ENCODE measurements at places on chromosomes 5 and 9.

- no peak for DNase-seq
Observed at GRCh38 chr9:104766025-104766424, 2.1 kb downstream of the NIPSNAP3B start.

- no peak for DNase-seq
Observed at GRCh38 chr5:180688330-180689070, 39.1 kb upstream of the FLT4 start.

GRCh38 chr5:135556620-135557019 is 20.9 kb upstream of the NEUROG1 start:
- DNase-seq, result no peak

- no peak for DNase-seq
Observed at GRCh38 chr9:3321186-3321585, 204.6 kb downstream of the RFX3 start.

GRCh38 chr5:2906302-2907090 is 155.0 kb upstream of the IRX2 start:
- DNase-seq, result no peak

DNA sequence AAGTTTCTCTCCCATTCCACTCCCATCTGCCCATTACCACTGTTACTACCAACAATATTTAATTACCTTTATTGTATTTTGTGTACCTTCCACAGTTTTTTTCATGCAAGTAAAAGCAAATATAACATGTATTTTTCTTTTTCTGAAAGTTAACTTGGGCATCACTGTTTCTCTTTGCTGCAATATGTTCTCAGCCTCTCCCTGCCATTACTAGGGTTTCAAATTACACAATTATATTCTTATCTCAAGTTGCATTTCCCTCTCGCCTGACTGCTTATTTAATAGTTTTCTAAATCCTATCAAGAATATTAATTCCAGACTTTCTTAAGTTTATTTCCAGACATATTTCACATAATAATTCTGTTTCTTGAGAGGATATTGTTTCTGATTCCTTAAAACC is 46.9 kb upstream of the GAS1 start:
- DNase-seq, result no peak

DNA sequence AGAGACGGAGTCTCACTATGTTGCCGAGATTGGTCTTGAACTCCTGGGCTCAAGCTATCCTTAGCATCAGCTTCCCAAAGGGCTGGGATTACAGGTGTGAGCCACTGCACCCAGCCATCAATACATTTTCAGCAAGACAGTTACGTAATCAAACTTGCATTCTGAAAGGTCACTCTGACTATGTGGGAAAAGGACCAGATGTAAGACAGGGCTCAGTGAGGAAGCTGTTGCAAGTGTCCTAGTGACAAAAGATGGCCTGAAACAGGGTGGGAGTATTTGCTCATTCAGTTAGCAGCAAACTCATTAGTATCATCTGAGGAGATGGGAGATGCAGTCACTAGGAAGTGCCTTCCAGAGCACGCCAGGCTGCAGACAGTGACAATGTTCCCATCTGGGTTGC is 16.9 kb downstream of the MED27 start:
- no peak for DNase-seq

DNA sequence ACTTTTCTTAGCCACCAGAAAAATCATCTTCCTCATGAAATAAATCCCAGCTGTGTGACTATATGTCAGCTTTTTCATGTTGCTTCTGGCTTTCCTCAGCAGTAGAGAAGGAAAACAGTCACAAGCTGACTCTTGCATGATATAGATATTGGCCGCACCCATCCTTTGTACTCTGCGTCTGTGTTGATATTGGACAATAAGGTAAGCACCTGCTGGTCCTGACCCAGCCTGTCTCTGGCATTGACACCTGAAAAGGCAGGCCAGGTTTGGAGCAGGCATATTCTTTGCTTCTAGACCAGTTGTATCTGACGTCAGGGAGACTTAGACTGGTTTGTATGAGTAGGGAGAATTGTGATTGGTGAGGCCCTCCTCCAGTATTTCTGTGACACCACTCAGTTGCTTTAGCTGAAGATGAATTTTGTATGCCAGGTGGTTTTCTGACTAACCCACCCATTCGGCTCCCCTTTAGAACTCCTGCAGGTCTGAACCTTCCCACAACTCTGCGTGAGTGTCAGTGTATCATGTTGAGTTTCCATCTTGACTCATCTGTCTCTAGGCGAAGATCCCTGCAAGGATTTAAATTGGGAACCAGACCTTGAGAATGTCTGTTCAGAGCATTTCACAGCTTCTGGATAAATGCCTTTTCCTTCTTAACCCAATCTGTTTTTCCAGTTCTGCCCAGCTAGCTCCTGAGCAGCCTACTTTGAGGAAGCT is 151.2 kb upstream of the RUSC2 start:
- no peak for DNase-seq

- DNase-seq, result no peak
Observed at GRCh38 chr9:124790301-124790700, 13.4 kb downstream of the OLFML2A start.

DNA sequence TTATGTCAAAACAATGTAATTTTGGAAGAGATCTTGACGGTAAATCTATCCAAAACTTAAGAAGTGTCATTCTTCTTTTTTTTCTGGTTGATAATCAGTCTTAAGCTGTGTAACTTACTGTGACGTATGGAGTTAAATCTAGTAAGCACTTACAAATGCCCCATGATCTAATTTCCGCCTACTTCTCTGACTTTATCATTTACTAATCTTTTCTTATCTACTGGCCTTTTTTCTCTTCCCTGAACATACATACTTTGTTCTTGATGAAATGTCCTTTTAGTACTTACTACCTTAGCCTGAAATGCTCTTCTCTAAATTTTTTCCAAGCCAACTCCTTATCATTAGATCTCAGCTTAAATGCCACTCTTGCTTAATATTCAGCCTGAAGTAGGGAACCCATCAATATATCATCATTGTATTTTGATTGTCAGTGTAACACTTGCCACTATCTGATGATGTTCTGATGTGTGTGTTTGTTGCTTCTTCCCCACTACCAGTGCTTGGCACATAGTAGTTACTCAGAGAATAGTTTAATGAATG is 27.6 kb downstream of the AP3S1 start:
- DNase-seq, result no peak

DNA sequence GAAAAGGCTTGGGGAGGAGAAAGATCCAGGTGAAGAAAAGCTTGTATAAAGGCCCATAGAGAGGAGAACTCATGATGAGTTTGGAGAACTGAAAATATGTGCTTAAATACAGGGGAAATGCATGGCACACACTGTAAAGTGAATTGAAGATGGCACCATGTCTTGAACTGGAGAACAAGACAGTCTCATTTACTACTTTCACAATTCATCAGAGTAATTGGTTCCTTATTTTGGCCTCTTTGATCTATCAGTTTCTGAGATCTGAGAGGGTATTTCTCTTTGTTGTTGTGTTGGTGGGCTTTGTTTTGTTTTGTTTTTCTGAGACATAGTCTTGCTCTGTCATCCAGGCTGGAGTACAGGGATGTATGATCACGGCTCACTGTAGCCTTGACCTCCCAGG is 98.2 kb downstream of the CEMIP2 start:
- DNase-seq, result no peak

DNA sequence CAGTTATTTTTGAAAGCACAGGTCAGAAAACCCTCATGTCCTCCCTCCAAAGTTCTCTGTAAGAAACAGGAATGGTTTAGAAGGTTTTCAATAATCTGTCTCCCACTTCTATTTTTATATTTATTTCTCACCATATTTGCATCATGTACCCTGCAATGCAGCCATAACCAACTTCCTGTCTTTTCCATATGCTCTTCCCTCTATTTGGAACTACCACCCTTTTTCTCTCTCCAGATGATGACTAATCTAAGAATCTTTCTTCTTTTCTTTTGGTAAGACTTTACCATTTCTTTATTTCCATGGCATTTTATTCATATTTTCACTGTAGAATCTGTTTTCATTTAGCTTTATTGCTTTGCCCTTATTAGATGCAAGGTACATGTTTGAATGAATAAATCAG is 33.9 kb downstream of the MAN2A1 start:
- DNase-seq, result no peak

DNA sequence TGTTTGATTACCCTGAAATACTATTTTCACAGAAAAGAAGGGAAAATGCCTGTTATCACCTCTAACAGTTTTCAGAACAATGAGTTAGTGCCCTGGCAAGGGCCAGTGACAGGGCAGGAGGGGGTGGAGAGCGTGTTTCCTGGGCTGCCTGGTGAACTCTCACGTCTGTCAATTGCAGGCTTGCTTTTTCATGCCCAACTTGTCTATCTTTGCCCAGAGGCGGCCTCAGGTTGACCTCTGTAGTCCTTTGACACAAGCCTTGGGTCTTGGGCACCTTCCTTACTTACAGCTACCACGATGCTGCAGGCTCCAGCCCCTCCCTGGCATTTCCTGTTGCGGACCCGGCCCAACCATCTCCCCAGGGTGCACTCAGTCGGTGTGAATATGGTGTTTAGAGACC is 2.2 kb upstream of the CEL start:
- no peak for DNase-seq

DNA sequence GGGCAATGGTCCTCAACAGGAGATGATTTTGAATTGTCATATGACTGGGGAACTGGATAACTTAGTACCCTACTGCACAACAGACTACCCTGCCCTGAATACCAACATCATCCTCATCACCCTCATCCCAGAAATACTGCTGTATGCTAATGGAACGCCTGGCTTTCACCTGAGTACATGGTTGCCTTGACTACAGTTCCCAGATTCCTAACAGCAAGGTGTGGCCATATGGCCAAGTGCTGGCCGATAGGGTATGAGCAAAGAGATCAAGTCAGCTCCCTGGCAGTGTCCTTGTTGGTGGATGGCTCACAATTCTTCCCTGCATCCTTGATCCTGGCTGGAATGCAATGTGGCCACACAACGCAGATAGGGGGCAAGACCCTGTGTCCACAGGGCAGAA is 31.2 kb upstream of the IRX2 start:
- no peak for DNase-seq

GRCh38 chr5:76449606-76450005 is 46.5 kb downstream of the IQGAP2 start:
- no peak for DNase-seq

- no peak for DNase-seq
Observed at GRCh38 chr9:114156657-114157421, 1.5 kb downstream of the COL27A1 start.

GRCh38 chr9:136476369-136477150 is 6.3 kb downstream of the SEC16A start:
- no peak for DNase-seq

- no peak for DNase-seq
Observed at GRCh38 chr5:30100929-30101328, 1092.6 kb upstream of the CDH6 start.

GRCh38 chr5:169050146-169050571 is 250.8 kb downstream of the SLIT3 start:
- DNase-seq, result no peak

- no peak for DNase-seq
Observed at GRCh38 chr9:130756037-130756436, 62.5 kb downstream of the EXOSC2 start.

DNA sequence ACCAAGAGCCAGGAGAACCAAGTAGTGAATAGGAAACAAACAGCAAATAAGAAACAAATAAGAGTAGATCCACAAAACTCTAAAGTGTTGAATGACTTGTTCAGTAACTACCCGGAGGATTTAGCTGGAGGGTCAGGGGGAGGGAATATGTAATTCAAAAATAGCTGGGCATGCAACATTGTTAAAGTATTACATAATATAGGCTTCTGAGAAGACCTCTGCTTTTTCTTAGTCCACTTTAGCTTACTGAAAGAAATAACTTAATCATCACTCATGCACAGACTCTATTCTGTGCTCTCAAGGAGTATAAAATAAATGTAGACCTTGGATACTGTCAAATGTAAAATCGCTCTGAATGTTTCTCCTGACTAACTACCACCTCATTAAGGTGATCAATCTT is 183.2 kb upstream of the POU5F2 start:
- DNase-seq, result no peak

GRCh38 chr9:28547527-28547926 is 974.2 kb upstream of the C9orf72 start:
- DNase-seq, result no peak

- no peak for DNase-seq
Observed at GRCh38 chr5:65722575-65723403, 784 bp downstream of the NLN start.

GRCh38 chr9:72486594-72486955 is 34.8 kb upstream of the TMC1 start:
- DNase-seq, result no peak

- no peak for DNase-seq
Observed at GRCh38 chr5:149883550-149883949, 61.0 kb downstream of the PDE6A start.

GRCh38 chr5:6520201-6520600 is 71.5 kb downstream of the UBE2QL1 start:
- DNase-seq, result no peak

GRCh38 chr9:126503333-126504085 is 110.2 kb upstream of the LMX1B start:
- no peak for DNase-seq

DNA sequence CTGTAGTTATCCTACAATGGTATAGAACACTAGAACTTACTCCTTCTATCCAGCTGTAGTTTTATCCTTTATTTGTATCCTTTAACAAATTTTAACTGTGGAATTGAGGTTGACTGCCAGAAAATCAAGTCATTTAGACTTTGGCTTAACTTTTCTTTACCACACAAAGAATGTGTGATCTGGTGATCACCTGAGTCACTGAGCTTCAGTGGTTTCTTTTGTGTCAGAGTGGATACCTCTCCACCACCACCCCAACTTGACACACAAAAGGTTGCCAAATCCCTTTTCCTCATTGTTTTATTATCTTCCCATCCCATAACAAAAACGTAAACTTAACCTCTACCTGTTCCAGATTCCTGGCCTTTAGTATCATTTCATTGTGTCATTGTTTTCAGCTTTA is 5.5 kb downstream of the OTULIN start:
- DNase-seq, result no peak

- no peak for DNase-seq
Observed at GRCh38 chr9:77946969-77947620, 84.5 kb downstream of the GNAQ start.

DNA sequence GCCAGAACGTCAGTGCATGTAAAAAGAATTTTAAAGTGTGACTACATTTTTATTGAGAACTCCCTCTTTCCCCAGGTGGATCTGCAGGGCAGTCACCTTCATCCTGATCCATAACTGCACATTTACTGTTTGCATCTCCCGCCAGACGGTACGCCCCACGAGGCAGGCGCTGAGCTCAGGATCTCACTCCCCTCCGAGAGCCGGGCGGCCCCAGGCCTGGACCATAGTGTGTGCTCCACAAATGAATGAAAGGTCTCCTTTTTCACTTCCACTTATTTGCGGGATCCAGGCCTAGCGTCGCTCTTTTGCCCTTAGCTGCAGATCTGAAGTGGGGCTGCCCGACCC is 378 bp downstream of the DROSHA start:
- DNase-seq, result no peak

DNA sequence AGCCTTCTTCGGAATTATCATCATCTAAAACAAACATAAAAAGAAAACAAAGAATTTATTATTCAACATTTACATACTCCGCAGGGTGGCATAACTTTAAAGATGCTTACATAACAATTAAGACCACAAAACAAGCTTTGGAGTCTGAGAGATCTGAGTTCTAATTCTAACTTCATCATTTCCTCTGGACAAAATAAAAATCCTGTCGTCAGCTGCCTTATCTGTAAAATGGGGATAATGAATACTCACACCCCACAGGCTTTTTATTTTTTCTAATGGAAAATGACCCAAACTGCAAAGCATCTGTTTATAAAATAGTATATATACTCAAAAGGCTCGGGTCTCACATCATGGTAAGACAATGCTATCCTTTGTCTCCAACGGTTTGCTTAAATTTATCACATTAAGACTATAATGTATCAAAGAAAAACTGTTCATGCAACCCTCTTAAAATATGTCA is 4.3 kb downstream of the ARRDC3 start:
- DNase-seq, result no peak

GRCh38 chr5:168611165-168611564 is 32.0 kb upstream of the PANK3 start:
- no peak for DNase-seq
